ENCODE measurements at places on chromosomes 5 and 9.

DNA sequence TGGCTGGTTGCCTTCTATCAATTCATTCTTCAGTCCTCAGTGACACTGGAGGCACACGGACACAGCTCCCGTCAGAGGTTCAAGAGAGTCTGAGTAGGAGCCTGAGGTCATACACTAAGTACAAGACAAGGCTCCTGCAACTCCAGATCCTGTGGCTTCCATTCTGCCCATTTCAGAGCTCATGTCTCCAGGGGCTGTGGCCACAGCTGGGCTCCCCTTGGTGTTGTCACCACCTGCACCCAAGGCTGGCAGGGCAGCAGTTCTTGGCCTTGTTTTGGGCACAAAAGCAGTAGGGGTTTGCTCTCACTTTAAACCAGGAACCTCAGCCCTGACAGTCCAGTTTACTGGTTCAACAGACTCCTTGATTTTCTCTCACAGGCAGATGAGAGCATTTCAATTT, 189.6 kb downstream of the ICE1 start:
- DNase-seq = no peak

DNA sequence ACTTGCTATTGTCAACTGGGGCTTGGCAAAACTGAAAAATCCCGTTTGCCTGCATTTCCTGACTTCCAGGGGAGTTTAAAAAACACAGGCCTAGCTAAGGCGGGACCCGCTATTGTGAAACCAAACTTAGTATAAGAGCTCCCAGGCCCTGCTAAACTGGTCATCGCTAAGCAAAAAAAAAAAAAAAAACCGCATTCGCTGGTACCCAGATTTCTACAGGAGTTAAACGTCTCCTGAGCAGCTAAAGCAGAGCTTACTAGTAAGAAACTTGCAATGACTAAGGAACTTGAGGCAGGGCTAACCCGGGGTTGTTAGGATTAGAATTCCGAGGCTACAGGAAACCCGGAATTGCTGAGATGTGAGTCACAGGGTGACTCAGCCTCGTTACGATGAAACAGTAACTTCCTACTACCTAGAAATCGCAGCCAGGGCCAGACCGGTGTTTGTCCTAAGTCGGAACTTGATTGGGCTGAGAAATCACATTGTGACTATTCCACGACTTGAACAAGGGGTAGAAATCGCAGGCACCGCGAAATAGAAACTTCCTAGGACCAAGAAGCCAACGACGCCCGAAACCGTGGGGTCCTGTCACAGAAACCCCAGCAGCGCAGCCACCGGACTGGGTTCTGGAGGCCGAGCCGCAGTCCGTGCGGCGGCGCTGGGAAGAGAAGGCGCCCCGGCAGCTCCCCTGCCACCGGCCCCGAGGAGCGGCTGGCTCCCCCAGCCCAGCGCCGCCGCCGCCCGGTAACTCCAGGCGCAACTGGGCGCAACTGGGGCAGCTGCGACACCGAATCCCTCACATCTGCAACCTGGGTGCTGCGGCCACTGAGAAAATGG, 89.4 kb downstream of the ANXA2R start:
- DNase-seq = peak; percentile 80

DNA sequence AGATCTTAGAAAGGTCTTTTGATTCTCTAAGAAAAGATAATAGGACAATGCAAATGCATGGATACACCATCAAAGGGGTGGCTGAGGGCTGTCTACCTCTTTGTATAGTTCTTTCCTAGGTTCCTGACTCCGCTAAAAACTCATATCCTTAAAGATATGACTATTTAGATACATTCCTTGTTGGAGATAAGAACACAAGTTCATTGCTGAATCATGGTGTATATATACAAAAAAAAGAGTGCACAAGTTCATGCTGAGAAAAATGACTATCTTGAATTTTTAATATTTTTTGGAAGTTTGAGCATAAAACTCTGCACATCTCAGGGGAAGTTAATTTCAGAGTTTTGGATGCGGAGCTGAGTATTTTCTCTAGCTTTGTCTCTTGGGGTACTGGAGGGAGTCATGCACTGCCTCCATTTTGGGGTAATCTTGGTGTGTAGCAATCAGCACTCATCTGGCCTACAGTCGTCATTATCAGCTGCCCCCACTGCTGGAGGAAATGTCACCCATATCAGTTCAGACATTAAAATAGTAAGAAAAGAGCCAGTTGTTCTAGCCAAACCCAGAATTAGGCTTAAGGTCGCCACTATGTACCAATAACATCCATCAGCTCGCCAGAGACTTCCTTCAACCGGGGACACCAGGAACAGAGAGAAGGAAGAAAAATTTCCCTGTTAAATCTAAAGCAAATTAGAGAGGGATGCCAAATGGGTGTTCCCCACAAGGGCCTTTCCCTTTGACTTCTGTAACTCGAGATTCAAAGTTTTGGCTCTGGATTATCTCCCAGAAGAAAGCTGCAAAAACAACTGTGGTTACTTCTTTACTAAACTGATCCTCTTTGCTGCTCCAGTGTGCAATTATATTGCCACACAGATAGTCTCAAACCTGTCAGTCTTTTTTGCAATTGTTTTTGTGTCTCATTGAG, 49.0 kb downstream of the PTTG1 start:
- DNase-seq = peak; percentile 44

GRCh38 chr5:57441557-57441956, 41.1 kb downstream of the ACTBL2 start:
- DNase-seq = no peak

- no peak for DNase-seq
Measured at GRCh38 chr5:133847301-133847700, 121.1 kb downstream of the C5orf15 start.

DNA sequence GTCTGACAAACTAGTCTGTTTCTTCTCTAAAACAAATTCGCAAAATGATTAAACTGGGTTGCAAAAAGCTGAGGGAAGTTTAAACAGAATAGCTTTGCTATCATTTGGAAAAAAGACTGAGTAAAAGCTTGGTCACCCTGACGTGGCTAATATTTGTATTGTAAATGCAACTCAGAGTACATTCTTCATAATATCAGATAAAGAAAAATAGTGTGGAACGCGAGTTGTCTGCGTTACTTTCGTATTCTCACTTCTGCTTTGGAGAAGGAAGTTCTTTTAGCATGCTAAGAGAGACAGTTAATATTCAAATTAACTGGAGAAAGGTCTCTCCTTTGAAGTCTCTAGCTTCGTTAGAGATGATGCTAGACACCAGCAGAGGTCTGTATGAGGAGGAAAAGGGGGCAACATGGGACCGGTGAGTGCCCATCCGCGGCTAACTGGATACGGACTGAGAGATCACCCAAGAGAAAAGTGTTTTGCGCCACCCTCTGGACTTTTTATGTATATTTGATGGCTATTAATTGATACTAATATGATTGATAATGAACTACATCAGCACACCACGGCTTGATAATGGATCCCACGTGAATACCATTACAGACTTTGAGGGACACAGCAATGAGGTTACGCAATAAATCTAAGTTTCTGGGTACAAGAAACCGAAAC, 2.9 kb upstream of the CNTRL start:
- DNase-seq = peak; percentile 67

- DNase-seq = peak; percentile 12
Measured at GRCh38 chr9:91071184-91071990, 269.8 kb downstream of the SYK start.

DNA sequence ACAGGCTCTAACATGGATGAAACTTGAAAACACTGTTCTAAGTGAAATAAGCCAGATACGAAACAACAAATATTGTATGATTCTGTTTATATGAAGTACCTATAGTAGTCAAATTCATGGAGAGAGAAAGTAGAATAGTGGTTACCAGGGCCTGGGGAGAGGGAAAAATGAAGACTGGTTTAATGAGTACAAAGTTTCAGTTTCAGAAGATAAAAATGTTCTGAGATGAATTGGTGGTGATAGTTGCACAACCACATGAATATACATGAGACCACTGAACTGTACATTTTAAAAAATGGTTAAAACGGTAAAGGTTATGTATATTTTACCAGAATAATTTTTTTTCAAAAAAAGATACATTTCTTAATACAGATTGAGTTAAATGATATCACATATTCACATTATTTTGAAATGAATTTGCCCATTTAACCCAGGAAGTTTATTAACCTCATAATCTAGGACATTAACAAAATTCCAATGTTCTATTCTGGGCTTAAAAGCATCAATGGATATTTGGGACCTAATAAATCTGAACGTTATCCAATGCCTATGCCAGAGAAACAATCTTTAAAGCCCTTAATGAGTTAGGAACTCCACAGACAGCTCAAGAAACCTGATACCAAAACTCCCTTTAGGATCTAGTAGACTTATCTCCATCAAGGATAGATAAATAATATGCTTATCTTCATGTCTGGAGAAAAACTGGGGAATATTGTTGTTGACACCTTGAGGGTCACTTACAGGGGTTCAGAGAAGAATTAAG, 521.3 kb downstream of the EFNA5 start:
- DNase-seq = no peak

GRCh38 chr9:95036676-95037075, 280.8 kb downstream of the FANCC start:
- no peak for DNase-seq

DNA sequence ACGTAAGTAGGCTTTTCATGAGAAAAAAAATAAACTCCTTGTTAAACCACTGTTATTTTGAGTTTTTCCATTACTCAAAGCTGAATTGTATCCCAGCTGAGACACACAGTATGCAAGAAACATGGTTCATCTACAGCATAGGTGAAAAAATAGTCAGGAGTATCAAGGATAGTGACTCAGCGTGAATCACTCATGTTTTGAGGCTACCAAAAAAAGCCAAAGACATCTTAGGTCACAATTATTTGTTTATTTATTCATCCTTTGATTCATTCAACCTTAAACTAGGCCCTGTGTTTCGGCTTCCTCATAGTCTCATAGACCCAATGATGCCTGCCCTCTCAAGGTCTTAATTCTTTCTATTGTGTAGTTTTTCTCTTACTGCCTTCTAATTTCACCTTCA, 32.9 kb upstream of the STX17 start:
- no peak for DNase-seq

- no peak for DNase-seq
Measured at GRCh38 chr9:83032065-83032625, 30.8 kb downstream of the RASEF start.

- no peak for DNase-seq
Measured at GRCh38 chr9:78089111-78089510, 57.5 kb upstream of the GNAQ start.

GRCh38 chr5:148416921-148417320, 33.2 kb downstream of the FBXO38 start:
- no peak for DNase-seq

GRCh38 chr5:144710637-144711036, 540.0 kb downstream of the KCTD16 start:
- no peak for DNase-seq

- DNase-seq = no peak
Measured at GRCh38 chr9:35002623-35003022, 13.1 kb downstream of the DNAJB5 start.

DNA sequence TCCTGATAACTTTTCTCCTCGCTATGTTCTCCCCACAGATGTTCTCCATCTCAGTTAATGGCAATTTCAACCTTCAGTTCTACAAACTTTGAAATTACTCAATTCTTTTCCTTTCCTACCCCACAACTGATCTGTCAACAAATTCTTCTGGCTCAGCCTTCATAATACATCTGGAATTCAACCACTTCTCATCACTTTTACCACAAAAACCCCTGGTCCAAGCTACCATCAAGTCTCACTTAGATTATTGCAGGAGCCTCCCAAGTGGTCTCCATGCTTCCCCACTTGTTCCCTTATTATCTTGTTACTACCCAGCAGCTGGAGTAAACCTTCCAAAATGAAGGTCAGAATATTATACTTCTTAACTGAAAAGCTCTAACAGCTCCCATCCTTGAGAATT, 110.1 kb downstream of the FBN2 start:
- no peak for DNase-seq

GRCh38 chr5:4700069-4700468, 440.1 kb upstream of the ADAMTS16 start:
- DNase-seq = no peak

- DNase-seq = no peak
Measured at GRCh38 chr5:66945389-66946349, 250.9 kb downstream of the CD180 start.

GRCh38 chr5:135705941-135706466, 127.2 kb upstream of the CXCL14 start:
- DNase-seq = no peak

- DNase-seq = no peak
Measured at GRCh38 chr5:38013107-38013506, 173.3 kb upstream of the GDNF start.

DNA sequence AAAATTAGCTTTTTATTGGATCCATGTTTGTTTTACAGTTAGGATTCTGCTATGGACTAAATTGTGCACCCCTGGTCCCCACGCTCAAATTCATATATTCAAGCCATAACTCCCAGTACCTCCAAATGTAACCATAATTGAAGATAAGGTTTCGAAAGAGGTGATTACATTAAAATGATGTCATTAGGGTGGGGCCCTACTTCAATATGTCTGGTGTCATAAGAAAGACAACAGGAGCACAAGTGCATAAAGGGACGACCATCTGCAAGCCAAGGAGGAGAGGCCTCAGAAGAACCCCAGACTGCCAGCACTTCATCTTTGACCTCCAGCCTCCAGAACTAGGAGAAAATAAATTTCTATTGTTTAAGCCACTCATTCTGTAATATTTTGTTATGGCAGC, 7.4 kb upstream of the HNRNPA0 start:
- no peak for DNase-seq

DNA sequence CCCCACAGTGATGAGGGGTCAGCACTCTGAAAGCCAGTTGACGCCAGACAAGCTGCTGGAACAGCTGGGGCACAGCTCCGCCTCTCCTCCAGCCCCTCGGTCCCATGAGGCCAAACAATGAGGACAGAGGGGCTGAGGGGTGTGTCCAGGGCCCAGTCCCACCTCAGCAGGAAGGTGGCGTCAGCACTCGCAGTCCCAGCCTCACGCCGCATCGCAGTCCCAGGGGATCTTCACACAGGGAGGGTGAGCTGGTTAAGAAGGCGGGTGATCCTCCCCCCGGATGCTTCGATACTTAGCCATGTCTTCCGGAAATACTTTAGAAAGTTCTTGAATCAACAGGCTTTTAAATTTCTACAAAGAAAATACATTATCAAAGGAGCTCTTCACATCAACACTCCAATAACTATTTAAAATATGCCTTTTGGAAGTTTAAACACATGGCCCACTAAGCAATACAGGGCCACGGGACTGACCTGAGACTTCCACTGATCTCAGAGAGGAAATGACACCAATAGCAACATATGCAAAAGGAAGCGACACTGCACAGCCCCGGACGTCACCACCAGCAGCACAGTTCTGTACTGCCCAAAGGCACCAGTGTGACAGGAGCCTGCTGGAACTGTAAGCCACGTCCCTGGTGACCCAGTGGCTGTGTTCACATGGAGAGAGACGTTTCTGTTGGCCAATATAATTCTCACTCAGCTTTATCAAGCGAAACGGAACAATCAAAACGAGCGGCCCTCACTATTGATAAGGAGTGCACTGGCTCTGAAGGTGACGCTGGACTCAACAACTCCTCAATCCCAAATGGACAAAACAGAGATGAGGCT, 5.9 kb downstream of the MED10 start:
- no peak for DNase-seq

Measured in CD4-positive, alpha-beta T cell treated with Interleukin-10 for 1 hour (primary cell).